ENCODE measurements at places on chromosomes 1 and 21.

DNA sequence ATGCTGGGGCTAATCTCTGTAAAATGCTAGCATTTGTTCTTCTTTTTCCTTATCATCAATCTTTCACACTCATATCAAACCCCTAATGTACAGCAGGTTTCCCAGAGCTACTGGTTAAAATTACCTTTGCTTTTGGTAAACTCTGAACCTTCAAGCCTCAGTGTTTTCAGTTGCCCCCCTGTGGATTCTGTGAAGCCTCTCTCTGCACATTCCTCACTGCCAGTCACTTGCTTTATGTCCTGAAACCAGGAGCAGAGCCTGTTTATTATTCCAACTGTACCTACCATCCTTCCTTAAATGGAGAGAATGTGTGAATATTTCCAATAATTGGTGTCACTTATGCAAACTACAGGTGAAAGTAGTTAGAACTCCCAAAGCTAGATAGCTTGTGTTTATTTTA is 134.2 kb downstream of the NEK7 start:
- DNase-seq = no peak

GRCh38 chr1:41655632-41656031 is 171.1 kb upstream of the EDN2 start:
- DNase-seq = no peak

GRCh38 chr21:26851109-26851944 is 6.1 kb upstream of the ADAMTS1 start:
- no peak for DNase-seq

GRCh38 chr21:37848721-37849490 is 67.4 kb downstream of the KCNJ6 start:
- no peak for DNase-seq

DNA sequence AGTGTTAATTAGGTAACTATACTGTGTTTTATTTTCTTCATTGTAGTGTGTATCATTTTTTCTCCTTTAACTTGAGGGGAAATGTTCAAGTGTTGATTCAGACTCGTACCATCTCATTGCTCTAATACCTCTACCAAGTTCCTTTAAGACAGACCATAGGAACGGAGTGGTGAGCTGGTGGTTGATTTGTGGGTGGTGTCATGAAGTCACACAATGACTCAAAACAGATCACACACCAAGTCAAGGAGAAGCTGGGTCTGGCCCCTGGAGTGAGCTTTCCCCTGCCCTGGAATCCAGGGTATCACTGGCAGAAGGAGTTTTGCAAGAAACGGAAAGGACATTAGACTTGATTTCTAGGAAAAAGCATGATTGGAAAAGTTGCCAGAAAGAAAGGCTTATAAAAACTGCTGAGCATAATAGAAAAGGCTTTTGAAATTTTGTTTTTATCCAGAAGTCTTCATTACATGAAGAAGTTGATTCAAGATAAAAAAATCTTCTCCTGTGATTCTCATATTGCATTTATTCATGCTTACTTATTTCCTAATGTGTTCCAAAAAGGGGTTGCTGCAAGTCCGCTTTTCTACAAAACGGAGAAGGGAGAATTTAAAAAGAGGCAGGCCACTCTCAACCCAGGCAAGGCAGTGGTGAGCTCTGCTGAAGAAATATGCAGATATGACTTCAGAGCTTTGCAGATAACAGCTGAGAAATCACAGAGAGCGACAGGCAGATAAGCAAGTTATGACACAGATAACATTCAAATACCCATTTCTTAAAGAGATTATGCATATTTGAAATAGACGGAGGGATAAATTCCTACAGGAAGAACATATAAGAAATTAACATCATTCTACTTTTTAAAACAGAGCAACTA is 79.7 kb downstream of the TBX19 start:
- DNase-seq = no peak

Measured in GDM1 (cell line).